ENCODE measurements at places on chromosomes 4 and X.

DNA sequence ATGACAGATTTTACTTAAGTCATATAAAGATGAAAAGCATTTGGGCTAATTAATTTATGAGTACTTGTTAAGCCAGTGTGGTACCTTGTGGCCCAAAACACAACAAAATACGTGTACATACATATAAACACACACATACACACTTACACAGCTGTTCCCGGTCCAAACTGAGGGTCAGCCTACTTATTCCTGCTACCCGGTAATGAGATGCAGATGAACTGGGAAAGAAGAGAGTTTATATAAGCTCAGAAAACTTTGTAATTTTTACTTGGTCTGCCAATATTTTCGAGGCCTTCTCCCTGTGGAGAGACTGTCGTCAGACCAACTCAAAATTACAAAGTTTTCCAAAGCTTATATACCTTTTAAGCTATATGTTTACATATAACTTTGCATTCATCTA lies 25.8 kb upstream of the PBDC1 start:
- no peak for DNase-seq

DNA sequence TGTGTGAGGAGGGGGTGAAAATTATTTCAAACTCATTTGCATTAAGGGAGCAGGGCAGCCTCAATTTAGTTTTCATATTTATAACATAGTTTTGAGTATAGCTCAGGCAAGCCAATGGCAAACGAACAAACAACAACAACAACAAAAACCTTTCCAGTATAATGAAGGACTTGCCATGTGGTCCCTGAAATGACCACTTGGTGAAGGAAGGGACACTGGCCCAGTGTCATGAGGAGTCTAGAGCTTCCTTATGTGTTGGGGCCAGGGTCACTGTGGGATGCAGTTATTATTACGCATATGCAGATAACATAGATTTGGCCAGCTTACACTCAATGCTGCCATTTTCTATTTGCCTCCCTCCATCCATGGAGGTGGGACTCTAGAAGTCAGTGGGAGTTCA lies 23.3 kb downstream of the NKX3-2 start:
- DNase-seq: no peak

- no peak for DNase-seq
Observed at GRCh38 chrX:154738011-154738738, 12.7 kb downstream of the GAB3 start.

- DNase-seq: no peak
Observed at GRCh38 chr4:130127297-130127696, 1031.3 kb downstream of the C4orf33 start.

GRCh38 chr4:849478-850175 lies 23.7 kb upstream of the CPLX1 start:
- DNase-seq: no peak

DNA sequence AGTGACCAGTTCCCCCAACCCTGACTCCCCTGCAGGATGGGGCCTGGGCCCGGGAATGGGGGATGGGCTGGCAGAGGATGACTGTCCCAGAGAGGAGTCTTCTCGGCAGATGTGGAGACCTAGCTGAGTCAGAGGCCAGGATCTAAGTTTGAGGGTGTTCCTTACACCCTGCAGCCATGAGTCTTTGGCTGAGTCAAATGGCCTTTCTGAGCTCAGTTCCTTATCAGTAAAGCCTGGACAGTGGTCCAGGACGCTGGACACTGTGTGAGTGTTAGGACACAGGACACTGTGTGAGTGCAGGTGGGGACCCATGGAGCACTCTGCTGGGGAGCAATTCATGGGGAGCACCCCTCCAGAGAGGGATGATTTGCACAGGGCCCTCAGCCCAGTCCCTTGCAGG lies 5.0 kb downstream of the IL9R start:
- DNase-seq: no peak

GRCh38 chr4:14800977-14801376 lies 201.3 kb upstream of the CPEB2 start:
- DNase-seq: no peak

- no peak for DNase-seq
Observed at GRCh38 chrX:112714357-112714918, 34.7 kb upstream of the LHFPL1 start.

DNA sequence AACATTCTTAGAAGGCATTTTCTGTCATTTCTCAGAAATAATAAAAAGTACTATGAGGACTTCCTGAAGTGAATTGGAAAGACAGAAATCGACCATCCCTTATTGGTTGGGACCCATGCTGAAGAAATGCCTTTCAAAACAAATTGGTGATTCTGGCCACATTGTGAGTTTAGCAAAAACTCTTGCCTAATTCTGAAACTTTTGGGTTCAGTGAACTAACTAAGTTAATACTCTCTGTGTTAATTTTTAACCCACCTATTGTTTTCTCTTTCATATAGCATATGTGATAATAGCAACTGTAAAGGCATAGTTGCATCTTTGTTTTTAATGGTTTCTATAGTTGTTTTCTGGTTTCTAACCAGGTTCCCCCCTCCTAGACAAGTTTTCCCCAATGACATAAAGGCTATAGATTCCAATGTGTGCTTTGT lies 129.3 kb upstream of the FAT1 start:
- DNase-seq: no peak

GRCh38 chr4:52037689-52038102 lies 403 bp downstream of the SGCB start:
- peak; percentile 17 for DNase-seq

GRCh38 chrX:55924574-55924973 lies 207.0 kb downstream of the RRAGB start:
- no peak for DNase-seq

DNA sequence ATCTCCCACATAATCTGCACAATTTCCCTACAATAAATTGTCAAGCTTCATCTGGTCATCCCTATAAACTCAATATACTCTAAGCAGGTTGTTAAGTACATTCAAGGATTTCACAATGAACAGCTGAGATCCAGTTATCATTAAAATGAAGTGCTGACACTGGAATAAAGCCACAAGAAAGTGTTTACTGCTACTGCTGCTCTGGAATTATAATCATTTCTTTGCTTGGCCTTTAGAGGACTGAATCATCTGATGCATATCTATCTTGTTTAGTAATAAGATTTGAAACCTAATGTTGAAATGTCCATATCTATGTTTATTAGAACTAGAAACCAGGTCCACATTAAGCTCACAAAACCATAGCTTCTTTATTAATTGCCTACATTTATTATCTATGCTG lies 338.6 kb upstream of the ZFP42 start:
- no peak for DNase-seq

DNA sequence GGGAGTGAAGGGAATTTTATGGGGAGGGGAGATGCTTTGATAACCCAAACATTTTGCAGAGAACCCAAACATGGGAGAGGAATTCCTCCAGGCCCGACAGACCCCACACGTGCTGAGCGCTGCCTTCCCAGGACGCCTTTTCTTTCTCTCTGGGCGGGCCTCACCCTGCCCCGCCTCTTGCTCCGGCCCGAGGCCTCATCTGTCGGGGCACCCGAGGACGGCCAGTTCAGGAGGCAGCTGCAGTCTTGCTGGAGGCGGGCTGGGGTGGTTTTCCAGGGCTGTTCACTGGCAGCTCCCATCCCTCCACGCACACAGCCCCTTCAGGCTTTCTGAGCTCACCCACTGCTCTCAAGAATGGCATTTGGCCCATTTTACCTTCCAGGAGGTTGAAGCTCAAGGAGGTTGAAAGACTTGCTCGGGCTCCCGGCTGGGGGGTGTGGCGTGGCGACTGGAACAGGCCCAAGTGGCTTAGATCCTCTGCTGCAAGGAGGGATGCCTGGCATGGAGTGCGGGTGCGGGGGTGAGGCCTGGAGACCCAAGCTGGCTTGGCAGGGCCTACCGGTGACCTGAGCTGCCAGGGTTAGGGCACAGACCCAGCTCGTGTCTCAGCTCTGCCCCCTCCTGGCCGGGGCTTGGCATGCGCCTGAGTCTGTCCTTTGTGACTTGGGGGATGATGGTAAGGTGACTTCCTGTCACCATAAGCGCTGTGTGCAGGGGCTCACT lies 99.2 kb downstream of the PSAPL1 start:
- DNase-seq: peak; percentile 19

- DNase-seq: no peak
Observed at GRCh38 chrX:154321594-154321993, 26.0 kb downstream of the TKTL1 start.

GRCh38 chr4:87807402-87807801 lies 8.0 kb downstream of the IBSP start:
- no peak for DNase-seq

DNA sequence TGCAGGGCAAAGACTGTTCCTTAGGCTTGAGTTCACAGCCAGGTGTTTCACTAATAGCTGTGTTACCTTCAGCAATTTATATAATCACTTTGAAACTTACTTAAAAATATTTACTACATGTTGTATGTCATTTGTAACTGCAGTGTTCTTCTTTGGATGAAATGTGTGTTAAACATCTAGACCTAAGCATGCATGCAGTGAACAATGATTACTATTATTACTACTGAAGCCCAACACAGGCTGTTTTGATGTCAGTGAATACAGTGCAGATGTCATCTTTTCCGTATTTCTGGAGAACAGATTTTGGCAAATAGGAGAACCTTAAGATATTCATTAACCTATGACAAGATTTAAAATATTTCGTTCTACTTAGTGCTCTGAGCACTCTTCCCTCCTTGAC lies 101.8 kb upstream of the ANK2 start:
- no peak for DNase-seq

DNA sequence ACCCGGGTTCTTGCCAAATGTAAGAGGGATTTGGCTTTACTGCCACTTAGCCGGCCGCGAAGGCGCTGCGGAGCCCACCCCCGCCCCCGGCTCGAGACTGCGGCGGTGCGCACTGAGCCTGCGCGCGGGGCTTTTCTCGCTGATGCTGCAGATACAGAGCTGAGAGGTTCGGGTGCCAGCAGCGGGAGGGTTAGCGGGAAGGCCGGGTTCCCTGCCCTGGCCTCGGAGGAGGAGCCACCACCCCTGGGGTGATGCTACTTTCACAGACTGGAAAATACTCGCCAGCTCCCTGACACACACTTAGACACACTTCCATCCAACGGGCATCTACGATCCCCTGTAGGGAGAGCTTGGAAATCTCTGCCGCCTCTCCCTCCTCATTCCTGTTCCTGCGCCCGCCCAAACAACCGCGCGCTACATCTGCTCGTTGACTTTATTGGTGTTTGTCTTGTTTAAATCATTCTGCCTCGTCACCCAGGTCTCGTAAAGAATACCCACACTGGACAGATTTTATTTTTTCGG lies 2.1 kb upstream of the PCDH7 start:
- DNase-seq: no peak

GRCh38 chr4:24160358-24160757 lies 270.5 kb upstream of the PPARGC1A start:
- DNase-seq: no peak

GRCh38 chrX:103520386-103520785 lies 1.1 kb upstream of the RAB40A start:
- no peak for DNase-seq

DNA sequence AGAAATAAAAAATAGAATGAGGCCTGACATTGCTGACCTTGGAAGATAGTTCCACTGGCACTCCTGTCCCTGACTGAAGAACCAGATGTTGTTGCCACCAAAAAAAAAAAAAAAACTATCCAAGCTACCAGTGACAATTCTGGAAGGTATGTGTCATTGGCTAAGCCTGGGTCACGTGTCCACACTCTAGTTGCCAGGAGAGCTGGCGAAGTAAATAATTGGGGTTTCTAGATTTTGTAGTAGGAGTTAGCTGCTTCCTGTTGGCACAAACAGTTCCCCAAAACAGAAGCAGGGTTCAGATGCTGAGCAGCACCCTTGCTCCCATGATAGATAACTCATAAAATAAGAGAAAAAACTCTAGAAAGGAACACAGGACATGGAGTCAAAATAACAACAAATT lies 20.5 kb downstream of the MND1 start:
- no peak for DNase-seq

GRCh38 chr4:31592293-31592692 lies 872.1 kb downstream of the PCDH7 start:
- no peak for DNase-seq

GRCh38 chr4:8050555-8051206 lies 107.9 kb downstream of the ABLIM2 start:
- DNase-seq: no peak

DNA sequence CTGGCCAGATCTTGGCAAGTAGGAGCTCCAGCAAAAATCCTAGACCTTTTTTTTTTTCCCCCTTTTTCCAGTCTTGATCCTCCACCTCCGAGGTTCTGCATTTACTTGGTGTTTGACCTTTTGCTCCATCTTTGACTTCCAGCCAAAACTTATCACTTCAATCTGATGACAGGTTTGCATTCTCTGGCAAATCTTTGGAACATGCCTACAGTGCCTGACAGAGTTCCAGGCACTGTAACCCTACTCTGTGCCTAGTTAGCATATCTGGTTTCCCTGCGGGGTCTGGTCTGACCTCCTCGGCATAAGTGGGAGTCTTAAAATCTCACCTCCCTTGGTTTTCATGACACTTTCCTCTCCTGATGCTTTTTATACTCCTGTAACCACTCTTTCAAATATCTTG lies 39.4 kb upstream of the NR3C2 start:
- no peak for DNase-seq

- DNase-seq: no peak
Observed at GRCh38 chr4:2574863-2575262, 38.4 kb downstream of the FAM193A start.

DNA sequence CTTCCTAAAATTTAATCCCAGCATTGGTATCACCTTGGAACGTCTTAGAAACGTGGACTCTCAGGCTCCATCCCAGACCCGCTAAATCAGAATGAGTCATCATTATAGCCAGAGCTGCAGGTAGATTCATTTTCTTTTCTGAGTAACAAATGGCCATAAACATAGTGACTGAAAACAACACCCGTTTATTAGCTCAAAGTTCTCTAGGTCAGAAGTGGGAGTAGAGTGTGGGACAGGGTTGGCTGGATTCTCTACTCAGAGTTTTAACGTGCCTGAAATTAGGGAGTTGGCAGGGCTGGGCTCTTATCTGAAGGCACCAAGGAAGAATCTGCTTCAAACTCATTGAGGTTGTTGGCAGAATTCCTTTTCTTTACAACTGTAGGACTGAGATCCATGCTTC lies 101.8 kb upstream of the C1QTNF7 start:
- DNase-seq: no peak

DNA sequence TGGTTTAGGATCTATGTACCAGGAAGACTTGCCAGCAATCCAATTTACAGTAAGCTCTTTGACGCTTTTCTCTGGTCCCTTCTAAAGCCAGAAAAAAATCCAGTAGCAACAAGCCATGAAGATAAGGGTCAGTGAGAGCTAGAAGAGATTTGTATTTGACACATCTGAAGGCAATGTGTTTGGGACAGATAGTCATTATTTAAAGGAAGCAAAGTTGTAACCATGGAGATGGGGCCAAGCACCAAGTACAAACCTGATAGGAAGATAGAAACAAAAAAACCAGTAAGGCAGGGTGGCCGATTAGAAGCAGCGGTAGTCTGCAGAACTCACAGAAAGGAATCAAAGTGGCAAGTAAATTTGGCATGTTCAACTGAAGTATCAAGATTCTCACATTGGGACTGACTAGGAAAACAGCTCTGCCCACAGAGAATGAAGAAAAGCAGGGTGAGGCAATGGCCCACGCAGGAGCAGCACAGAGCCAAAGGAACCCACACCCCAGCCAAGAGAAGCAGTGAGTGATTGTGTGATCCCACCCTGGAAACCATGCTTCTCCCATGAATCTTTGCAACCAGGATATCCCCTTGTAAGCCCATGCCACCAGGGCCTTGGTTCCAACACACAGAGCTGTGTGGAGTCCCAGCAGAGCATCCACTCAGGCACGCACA lies 12.9 kb upstream of the C4orf54 start:
- DNase-seq: no peak

Data from stimulated activated CD4-positive, alpha-beta T cell treated with anti-CD3 and anti-CD28 coated beads, TNF-alpha, amount 100 ng/mL, for 4 hours (primary cell).